ENCODE measurements at places on chromosomes 16 and 17. TPM values are rescaled to one million over a fixed set of nuclear protein-coding genes. Genes with fewer than 3 reads are reported as not detected.

CCDC182 gene
- total RNA-seq, result not detected

BICDL2 gene
- 0.18 TPM for total RNA-seq

MYL11 gene
- total RNA-seq, result not detected

OR2C1 gene
- under 0.01 TPM for total RNA-seq

EVI2A gene
- total RNA-seq, result 0.90 TPM

UTS2R gene
- not detected for total RNA-seq

FAM83G gene
- 10.3 TPM for total RNA-seq

PRAC2 gene
- not detected for total RNA-seq

CMTM2 gene
- total RNA-seq, result not detected

SETD1A gene
- 0.54 TPM for total RNA-seq

NEK8 gene
- 5.2 TPM for total RNA-seq

CFAP97D1 gene
- total RNA-seq, result not detected

KRTAP9-2 gene
- total RNA-seq, result not detected

DBNDD1 gene
- 3.1 TPM for total RNA-seq

- no peak for DNase-seq
Measured at GRCh38 chr16:15726715-15727114, 76.7 kb downstream of the NDE1 start.

DNA sequence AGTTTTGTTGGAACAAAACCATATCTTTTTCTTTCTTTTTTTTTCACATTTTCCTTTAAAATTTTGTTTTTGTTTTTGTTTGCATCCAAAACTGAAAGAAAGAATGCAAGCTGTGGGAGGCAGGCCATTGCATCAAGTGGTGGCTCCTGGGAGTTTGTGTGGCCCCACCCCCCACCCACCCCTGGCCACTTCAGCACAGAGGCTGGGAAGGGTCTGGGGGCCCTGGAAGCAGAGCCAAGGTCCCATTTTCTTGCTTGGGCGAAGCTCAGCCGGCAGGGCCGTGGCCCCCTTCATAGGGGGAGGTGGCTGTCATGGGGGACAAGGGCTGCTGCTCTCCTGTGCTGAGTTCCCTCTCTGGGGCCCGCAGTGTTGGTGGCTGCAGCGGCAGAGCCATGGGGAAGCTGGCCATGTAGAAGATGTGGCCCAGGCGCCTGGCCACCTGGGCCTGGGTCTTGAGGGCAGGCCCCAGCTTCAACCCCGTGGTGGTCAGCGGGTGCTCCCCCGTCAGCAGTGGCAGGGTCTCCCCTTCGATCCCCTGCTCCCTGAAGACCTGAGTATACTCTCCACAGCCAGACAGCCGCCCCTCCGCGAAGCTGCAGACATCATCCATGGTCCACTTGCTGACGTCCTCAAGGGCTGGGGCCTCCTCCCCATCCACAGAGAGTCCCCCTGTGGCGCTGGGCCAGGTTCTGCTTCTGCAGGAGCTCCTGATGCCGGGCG, 19.8 kb downstream of the PAFAH1B1 start:
- DNase-seq, result no peak

DNA sequence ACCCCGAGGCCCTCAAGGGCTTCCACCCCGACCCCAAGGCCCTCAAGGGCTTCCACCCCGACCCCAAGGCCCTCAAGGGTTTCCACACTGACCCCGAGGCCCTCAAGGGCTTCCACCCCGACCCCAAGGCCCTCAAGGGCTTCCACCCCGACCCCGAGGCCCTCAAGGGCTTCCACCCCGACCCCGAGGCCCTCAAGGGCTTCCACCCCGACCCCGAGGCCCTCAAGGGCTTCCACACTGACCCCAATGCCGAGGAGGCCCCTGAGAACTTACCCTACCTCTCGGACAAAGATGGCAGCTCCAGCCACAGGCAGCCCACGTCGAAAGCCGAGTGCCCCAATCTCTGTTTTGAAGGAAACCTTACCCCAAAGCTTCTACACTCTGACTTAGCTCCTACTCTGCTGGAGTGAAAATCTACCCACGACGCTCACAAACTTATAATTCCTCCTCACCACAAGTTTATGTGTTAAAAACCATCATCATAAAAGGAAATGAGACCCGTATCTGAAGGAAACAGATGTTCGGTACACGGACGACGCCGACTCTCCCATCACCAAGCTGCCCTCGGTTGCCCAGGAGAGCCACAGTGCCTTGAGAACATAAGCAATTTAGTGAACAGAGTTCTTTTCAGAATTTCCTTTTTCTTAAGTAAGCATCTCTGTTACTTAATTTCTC, 61.2 kb upstream of the RPH3AL start:
- no peak for DNase-seq

DNA sequence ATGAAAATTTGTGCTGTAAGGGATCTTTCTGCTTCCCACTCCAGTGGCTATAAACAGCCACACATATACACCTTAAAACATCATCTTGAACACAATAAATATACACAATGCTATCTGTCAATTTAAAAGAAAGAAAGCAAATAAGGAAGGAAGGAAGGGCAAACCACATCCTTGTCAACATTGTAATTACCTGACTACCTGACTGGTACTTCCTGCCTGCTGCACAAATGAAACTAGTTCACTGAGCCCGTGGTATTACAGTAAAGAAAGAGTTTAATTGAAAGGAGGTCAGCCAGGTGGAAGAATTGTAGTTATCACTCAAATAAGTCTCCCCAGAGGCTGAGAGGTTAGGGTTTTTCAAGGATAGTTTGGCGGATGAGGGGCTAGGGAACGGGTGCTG, 344.4 kb upstream of the ASIC2 start:
- DNase-seq, result no peak

DNA sequence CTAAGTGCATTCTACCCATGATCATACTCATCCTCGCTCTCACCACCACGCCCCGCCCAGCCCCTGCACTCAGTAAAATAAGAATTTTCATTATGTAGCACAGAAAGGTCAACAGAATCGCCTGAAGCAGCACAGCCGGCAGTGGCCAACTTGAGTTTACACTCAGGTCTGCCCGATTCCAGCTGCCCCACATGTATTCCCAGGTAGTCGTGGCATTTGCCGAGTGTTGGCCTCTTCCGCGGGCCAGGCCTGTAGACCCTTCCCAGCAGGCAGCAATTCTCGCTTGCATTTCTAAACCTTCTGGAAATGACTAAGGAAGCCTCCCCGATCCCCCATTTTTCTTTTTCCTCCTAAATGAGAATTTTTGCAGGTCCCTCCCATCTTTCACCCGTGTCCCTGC, 609 bp downstream of the CNGB1 start:
- no peak for DNase-seq

GRCh38 chr16:68069511-68070248, 15.5 kb upstream of the NFATC3 start:
- no peak for DNase-seq

DNA sequence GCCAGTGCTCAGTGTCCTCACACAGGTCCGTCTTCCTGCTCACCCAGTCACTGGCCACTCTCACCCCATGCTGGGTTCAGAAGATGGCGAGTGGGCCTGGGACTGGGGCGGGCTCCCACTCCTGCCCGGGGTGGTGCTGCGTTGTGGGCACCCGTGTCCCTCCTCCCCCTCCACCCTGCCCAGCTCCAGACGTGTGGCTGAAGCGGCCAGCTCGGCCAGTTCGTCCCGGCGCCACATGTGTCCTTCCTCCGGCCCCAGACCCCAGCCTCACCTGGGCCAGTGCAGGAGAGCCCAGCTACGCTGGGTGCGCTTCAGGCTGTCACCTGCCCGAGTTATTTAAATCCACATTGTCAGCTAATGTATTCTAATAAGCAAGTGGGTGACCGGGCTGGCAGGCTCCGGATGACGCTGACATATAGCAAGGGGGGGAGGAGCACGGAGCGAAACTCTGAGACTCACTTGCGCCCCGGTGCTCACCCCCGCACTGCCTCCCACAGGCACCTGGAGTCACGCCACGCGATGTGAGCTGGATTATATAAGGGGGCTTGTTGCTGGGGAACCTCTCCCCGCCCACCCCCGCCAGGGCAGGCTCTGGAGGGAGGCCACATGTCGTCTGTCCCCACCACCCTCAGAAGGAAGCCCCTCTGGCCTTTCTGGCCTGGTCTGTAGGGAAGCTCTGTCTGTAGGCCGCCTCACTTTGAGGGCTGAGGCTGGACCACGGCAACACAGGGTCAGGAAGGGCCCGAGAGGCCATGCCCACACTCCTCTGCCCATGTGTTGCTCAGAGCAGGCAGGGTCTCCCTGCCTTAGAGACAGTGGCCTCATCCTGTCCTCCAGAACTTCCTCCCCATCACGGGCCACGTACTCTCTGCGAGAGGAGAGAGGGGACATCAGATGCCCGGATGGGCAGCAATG, 7.1 kb upstream of the BAIAP2 start:
- no peak for DNase-seq

DNA sequence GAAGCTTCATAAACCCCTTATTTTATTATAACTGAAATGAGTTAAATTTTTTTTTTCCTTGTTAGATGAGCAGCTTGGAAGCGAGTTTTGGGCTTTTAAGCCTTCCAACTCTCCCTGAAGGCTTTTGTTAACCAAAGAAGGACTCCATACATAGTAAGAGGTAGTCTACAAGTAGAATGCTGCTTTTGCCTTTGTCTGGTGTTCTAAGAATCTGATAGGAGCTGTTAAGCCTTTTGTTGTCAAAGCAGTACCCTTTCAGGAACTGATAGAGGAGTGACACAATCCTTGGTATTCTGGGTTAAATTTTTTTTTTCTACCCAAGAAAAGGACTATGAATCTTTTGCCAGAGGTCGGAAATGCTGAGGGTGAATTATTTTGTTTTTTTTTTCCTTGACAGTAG, 26.1 kb downstream of the MAP2K4 start:
- DNase-seq, result no peak

GRCh38 chr17:43018008-43018853, 4.0 kb downstream of the VAT1 start:
- no peak for DNase-seq

DNA sequence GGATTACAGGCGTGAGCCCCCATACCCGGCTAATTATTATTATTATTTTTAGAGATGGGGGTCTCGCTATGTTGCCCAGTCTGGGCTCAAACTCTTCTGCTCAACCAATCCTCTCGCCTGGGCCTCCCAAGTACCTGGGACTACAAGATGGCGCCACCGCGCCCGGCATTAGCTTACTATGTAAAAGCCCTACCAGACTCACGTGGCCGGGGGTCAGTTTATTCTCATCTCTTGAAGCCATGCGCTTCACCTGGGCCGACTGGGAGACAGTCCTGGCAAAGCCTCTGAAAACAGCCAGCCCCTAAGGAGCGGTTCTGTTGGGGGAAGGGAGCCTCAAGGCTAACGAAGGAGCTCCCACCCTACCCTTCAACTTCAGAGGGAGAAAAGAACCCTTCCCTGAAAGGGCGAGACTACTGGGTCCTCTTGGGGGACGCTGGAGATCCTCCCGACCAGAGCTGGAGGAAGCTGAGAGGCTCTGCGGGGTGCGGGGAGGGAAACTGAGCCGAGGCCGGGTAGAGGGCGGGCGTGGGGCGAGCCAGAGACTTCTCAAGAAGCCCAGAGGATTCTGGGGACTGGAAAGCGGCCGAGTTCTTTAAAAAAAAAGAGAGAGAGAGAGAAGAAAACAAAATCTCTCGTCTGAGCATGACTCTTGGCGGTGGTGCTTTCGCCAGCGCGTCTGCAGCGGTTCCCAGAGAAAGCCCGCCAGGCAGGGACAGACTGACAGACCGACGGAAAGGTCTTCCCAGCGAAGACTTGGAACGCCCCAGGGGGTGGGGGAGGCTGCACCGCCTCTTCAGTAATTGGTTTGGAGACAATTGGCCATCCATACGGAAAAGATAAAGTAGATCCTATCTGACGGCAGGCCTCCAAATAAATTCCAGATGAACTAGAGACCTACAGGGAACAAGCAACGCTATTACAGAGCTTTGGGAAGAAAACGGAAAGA, 5.6 kb upstream of the TUBG2 start:
- DNase-seq, result peak; percentile 54

DNA sequence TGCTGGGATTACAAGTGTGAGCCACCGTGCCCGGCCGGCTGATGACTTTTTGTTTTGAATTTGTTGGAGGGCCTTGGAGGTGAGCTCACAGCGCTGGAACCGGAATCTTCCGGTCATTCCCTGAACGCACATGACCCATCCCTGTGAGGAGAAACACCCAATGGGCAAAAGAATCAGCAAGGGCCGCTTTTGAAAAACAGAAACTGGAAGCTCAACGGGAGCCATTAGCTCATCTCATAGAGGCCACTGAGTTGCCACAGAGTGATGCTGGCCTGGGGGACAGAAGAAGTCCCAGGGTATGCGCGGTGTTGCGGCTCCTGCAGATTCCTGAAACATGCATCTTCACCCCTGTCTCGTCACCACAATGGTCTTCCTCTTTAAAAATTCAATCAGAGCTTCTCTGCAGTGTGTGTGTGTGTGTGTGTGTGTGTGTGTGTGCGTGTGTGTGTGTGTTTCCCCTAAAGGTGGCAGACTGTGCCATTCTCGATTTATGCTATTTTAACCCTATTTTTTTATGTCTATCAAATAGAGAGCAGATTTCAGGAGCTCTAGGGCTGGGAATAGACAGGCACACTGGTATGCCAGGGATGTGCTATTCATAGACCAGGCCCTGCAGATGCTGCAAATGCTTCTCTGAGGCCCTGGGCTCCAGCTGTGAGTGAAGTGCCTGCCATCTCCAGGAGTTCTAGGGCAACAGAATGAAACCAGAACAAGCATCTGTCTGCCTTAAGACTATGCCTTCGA, 68.3 kb downstream of the MARCHF10 start:
- DNase-seq, result peak; percentile 42

GRCh38 chr17:79607940-79608623, 2.8 kb downstream of the RBFOX3 start:
- no peak for DNase-seq

GRCh38 chr17:6569370-6570285, 13.3 kb upstream of the PITPNM3 start:
- no peak for DNase-seq

- DNase-seq, result no peak
Measured at GRCh38 chr17:30541802-30542201, 64.6 kb downstream of the GOSR1 start.

- DNase-seq, result peak; percentile 6
Measured at GRCh38 chr17:33199571-33200510, 93.3 kb downstream of the ASIC2 start.

DNA sequence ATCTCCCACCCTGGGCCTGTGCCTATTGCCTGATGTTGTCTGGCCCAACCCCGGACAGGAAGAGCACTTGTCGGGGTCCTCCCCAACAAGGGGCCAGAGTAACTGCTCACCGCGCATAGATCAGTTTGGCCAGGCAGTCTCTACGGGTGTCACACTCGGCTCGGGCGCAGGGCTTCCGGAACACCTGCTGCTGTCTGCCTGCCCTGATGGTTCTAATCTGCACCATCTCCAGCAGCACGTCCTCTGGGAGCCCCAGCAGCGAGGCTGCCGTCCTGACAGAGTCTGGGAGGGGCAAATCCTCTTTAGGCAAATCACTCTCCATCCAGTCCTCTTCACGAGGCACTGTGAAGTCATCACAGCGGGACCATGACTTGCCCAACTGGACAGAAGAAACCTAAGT, 24.0 kb downstream of the MYO19 start:
- DNase-seq, result no peak

GRCh38 chr17:34261568-34262337, 6.7 kb downstream of the CCL2 start:
- no peak for DNase-seq

- DNase-seq, result peak; percentile 85
Measured at GRCh38 chr17:49108318-49108717, 24.3 kb upstream of the B4GALNT2 start.

DNA sequence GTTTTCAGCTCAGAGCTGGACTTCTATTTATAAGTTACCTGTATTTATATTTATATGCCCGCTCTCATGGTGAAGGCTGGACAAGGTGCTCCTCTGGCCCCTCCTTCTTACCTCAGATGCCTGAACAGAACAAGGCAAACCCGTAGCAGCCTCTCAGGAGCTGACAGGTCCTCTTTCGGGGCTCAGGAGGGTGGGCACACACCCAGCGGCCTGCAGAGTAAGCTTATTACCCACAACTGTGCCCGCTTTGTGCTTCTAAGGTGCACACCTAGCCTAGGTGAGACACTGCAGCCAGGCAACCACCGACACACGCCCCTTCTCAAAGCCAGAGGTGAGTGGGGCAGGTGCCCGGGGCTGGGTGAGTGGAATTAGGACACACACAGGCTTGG, 5.3 kb downstream of the NKIRAS2 start:
- DNase-seq, result no peak
